ENCODE measurements at places on chromosomes 2 and 18. TPM values are rescaled to one million over a fixed set of nuclear protein-coding genes. Genes with fewer than 3 reads are reported as not detected.

Gene CXCR2
- total RNA-seq: 0.69 TPM

Gene UGT1A4
- total RNA-seq: 5.2 TPM

Gene GIGYF2
- 55.6 TPM for total RNA-seq

Gene CHN1
- total RNA-seq: 15.3 TPM

Gene SKOR2
- not detected for total RNA-seq

Gene ANKRD29
- total RNA-seq: 3.1 TPM

Gene HTR2B
- 0.14 TPM for total RNA-seq

Gene CHRNG
- not detected for total RNA-seq

Gene MC2R
- not detected for total RNA-seq

Gene FAM228A
- 1.0 TPM for total RNA-seq

Gene EFR3B
- 1.8 TPM for total RNA-seq

Gene UBR3
- total RNA-seq: 39.0 TPM

Gene PCARE
- not detected for total RNA-seq

Gene PSD4
- total RNA-seq: 70.3 TPM

Gene GEN1
- total RNA-seq: 8.6 TPM

Gene CNDP1
- total RNA-seq: 4.0 TPM

Gene NCOA1
- total RNA-seq: 31.6 TPM

Gene KCNK3
- total RNA-seq: 9.1 TPM

Gene IMPACT
- total RNA-seq: 25.9 TPM

Gene UGT1A5
- total RNA-seq: 2.0 TPM

Gene ICA1L
- total RNA-seq: 8.9 TPM

Gene MAPRE3
- 25.2 TPM for total RNA-seq

Gene TYW5
- total RNA-seq: 6.5 TPM

Measured in mucosa of gallbladder (tissue), 1 donor.